Large intestine (tissue), 12 donors: ENCODE measurements at places on chromosomes 1 and 21. TPM values are rescaled to one million over a fixed set of nuclear protein-coding genes. Genes with fewer than 3 reads are reported as not detected.

DNA sequence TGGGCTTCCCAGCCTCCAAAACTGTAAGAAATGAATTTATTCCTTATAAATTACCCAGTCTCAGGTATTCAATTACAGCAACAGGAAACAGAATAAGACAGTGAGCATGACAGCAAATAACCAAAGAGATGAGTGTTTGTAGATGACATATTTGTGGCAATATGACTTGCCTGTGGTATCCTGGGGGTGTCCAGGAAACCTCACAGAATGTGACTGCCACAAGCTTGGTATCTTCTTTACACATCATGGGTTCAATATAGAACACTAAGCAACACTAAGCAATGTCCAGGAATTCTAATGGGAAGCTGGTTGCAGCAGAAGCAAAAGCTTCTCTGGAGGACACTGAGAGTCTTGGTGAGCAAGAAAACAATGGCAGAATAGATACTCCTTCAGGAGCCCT, 236.4 kb upstream of the BEND5 start:
- no peak for DNase-seq

GRCh38 chr1:229006121-229006870, 264.6 kb upstream of the RAB4A start:
- no peak for DNase-seq

GRCh38 chr1:221097479-221098281, 218.4 kb downstream of the HLX start:
- DNase-seq = no peak

GRCh38 chr1:226654046-226654667, 84.9 kb downstream of the ITPKB start:
- no peak for DNase-seq

GRCh38 chr1:223504741-223505140, 111.5 kb downstream of the CCDC185 start:
- no peak for DNase-seq

PIP5K1A gene
- polyA plus RNA-seq = 32.9 TPM

- peak; percentile 94 for DNase-seq
These were observed 2.2 kb upstream of the IRF6 start for GRCh38 chr1:209808059-209808581.

DNA sequence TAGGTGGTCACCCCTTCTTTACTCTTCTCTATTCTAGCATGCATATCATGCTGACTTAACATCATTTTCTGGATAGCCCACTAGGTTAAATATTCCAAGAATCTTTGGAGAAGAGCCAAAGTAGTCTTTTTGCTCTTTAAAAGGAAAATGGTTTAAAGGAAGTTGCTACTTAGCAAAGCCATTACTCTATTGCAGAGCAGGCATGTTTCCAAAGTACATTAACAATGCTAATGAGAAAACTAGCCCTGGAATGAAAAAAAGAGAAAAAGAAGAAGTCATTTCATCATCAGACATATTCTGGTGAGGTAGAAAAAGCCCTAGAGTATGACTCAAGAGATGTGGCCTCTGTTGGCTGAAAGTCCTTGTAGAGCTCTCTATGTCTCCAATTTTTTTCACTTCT, 74.0 kb downstream of the NUF2 start:
- no peak for DNase-seq

NTRK1 gene
- polyA plus RNA-seq = 0.15 TPM

DNA sequence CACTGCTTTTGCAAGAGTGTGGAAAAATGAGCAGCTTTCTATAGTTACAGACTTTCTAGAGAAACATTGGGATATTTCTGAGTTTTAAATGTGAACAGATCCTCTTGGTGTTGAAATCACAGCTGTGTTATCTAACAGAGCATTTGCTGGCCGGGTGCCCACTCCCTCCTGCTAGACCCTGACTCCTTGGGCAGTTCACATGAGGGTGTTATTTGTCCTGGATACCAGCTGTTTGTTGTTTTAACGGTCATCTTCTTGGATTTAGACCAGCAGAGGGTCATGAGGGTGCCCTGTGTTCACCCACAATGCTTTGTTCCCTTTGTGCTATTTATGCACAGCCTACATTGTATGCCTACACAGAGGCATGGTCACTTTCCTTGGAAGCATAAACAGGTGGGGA, 67.1 kb downstream of the CENPF start:
- peak; percentile 14 for DNase-seq

DNA sequence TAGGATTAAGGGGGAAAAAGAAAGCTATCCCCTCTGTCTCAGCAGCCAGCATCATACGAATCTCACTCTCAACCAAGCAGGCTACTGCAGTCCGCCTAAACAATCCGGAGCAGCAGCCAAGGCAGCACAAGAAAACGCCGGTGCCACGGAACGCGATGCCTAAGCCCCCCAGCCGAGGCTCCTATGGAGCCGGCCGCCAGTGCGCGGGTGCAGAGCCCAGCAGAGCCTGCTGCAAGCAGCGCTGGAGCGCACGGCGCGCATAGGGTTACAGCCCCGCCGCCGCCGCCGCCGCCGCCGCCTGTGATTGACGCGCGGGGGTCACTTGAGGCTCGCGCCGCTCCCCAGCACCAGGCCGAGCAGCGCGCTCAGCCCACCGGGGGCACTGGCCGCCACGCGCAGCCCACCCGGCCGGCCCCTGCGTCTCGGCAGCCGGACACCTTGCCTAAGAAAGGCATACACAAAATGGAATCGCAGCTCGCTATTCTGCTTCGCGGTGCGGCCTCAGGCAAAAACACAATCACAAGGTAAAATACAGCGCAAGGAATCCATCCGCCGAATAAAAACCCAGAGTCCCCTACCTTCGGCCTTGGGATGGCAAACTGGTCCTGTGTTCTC, 780 bp downstream of the HIVEP3 start:
- DNase-seq = no peak

DNA sequence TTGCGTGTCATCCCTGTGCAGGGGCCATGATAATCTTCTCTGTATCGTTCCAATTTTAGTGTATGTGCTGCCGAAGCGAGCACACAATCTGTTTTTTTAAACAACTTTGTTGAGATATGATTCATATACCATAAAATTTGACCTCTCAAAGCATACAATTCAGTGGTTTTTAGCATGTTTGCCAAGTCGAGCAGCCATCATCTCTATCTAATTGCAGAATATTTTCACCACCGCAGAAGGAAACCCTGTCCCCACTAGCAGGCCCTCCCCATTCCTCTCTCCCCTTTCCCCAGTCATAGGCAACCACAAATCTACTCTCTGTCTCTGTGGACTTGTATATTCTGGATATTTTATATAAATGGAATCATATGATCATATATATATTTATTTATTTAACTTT, 78.7 kb upstream of the TINAGL1 start:
- no peak for DNase-seq

GRCh38 chr1:244435562-244436205, 16.0 kb downstream of the ADSS2 start:
- no peak for DNase-seq

HAO2 gene
- polyA plus RNA-seq = 0.91 TPM

DNA sequence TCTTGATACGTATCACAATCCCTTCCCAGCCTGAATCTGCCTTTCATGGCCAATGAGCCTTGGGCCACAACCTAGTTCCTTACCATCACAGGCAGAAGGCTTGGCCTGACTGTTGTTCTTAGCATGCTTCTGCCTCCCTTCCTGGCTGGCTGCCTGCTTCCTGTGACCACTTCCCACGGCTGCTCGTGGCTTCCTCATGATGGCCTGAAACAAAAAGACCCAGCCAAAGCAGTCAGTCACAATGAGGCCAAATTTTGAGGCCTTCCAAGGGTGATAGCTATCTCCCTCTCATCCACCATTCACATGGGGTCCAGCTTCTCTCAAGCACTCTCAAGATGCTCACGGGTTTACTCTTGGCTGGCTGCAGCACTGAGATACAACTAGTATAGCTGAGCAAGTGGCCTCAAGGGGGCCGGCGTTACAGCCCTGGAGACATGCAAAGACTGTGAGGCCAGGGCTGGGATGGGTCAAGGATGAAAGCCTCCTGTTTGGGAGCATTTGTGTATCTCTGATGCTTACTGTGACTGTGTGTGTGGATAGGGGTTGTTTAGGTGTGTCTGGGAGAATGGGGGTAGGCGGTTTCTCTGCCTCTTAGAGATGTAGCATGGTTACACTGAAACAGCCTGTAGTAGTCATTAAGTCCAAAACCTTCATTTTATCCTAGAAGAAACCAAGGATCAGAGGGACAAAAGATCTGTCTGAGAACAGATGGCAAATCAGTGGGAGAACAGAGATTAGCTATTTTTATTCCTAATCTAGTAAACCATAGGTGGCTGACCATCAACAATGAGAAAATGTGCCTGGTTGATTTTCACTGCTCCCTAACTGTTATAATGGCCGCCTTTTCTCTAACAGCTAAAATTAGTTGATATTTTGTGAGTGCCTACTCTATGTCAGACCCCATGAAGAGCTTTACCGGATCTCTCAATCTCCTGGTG, 5.4 kb upstream of the TOE1 start:
- peak; percentile 43 for DNase-seq

- DNase-seq = no peak
These were observed 8.9 kb downstream of the PTPN14 start for GRCh38 chr1:214542275-214543199.

GRCh38 chr1:35447278-35447677, 109.9 kb downstream of the KIAA0319L start:
- DNase-seq = no peak

DNA sequence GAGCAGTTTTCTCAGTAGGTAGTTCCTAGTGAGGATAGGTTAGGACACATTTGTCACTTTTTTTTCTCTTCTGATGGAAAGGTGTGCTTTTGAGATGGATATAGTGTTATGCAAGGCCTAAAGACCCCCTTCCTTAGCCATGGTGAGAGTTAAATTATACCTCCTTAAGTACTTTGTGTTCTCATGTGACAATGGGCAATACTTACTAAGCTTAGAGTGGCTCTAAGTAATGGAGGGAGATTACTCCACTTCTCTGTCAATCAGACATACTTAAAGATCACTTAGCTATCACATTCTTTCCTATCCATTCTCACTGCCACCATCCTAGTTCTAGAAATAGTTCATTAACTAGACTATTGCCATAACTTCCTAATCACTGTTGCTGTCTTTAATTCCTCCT, 265.6 kb downstream of the PBX1 start:
- DNase-seq = no peak
